Activated T-helper 9 cell treated with anti-CD3 and anti-CD28 coated beads, Interleukin-2, amount 50 U/mL, for 16 hours (primary cell): ENCODE measurements at places on chromosomes 5 and 9.

DNA sequence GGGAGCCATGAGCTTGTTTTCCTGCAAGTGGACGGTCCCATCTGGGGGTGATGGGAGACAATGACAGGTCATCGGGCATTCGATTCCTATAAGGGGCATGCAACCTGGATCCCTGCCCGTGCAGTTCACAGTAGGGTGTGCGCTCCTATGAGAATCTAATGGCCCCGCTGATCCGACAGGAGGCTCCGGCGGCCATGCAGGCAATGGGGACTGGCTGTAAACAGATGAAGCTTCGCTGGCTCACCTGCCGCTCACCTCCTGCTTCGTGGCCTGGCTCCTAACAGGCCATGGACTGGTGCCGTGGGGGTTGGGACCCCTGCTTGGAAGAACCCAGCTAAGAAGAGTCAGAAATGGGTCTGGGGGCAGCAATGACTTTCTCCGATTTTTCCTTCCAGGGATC lies 21.0 kb downstream of the PAEP start:
- DNase-seq: no peak

DNA sequence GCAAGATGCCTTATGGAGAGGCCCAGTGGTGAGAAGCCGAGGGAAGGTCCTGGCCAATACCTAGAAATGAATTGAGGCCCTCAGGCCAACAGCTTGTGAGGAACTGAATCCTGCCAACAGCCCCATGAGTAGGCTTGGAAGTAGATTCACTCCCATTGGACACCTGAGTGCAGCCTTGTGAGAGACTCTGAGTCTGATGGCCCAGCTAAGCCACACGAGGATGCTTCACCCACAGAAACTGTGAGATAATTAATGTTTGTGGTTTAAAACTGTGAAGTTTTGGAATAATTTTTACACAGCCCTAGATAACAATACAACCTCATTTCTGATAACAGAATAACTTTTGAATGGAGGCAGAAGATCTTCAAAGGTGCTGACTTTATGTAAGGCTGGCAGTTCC lies 65.9 kb upstream of the DAP start:
- no peak for DNase-seq

DNA sequence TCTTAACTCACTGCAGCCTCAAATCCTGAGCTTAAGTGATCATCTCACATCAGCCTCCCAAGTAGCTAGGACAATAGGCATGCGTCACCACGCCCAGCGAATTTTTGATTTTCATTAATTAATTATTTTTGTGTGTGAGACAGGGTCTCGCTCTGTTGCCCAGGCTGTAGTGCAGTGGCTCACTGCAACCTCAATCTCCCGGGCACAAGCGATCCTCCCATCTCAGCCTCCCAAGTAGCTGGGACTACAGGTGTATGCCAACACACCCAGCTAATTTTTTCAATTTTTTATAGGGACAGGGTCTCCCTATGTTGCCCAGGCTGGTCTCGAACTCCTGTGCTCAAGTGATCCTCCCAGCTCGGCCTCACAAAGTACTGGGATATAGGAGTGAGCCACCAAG lies 41.4 kb downstream of the UBAP1 start:
- DNase-seq: no peak

- no peak for DNase-seq
Measured at GRCh38 chr9:106731910-106732309, 131.1 kb upstream of the ZNF462 start.

GRCh38 chr5:147617191-147617606 lies 107.3 kb upstream of the DPYSL3 start:
- DNase-seq: no peak

- no peak for DNase-seq
Measured at GRCh38 chr5:104295991-104296390, 733.4 kb upstream of the NUDT12 start.

DNA sequence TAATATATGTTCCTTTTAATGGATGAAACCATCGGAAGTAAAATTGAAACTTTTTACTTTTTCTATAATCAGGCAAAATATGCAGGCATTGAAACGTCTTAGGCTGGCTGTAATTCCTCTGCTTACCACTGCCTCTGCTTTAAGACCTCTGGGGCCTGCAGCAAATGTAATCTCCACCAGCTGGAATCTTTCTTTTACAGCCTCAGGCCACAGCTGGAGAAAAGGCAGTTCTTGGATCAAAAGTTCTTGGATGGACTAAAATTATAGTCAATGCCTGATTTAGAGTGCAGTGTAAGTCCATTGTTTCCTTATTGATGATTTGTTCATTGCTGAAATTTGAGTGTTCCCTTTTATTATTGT lies 396.7 kb downstream of the KCTD16 start:
- no peak for DNase-seq

DNA sequence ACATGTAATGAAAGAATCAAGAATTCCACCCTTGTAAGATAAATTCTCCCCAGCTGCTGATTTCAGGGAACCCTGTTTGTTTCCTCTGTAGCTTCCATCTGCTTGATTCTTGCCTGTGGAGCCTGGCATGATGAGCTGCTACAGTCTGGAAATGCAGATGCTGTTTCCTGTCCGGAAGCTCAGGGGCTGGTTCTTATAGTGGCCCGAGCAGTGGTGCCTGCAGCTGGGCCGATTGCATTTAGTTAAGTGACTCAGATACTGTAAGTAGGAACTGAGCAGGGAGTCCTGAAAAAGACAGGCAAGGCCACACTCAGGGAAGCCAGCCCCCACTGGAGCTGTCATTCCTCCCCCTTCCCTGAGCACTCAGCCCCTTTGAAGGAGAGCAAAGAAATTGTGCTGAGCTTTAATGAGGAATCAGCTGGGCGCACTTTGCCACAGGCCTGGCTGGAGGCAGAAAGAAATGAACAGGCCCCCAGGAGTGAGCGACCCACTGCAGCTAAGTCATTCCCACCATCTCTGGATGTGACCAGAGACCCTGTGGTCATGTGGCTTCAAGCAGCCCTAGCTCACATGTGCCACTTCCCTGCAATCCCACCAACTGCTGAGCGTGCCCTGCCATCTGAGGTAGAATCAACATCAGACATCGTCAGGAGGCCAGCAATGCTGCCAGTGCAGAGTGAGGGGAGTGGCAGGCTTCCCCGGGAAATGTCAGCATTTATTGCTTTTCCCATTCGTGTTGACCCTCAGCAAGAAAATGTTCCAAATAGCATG lies 206.0 kb upstream of the WWC1 start:
- DNase-seq: no peak

DNA sequence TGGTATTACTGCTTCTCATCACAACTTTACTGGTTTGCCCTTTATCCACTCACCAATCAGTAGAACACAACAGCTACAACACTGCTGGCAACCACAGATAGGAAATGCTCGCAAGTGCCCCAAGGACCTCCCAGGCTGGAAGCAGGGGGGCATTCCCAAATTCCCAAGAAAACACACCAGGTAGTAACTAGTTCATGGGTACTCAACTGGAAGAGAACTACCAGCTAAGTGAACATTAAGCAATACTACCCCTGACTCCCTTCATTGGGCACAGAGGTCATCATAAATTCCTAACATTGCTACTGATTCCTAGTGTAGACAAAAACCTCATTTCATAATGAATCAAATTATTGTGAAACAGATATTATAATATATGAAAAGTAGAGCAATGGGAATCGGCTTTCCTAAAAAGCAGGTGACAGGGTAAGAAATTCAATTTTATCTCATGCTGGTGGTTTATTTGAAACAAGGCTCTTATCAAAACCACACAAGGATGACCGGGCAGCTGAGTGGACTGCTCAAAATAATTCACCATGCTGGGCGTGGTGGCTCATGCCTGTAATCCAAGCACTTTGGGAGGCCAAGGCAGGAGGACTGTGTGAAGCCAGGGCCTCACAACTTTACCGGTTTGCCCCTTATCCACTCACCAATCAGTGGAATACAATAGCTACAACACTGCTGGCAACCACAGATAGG lies 81.6 kb downstream of the TLE1 start:
- DNase-seq: no peak

- DNase-seq: no peak
Measured at GRCh38 chr9:112186695-112187094, 11.6 kb upstream of the SUSD1 start.

DNA sequence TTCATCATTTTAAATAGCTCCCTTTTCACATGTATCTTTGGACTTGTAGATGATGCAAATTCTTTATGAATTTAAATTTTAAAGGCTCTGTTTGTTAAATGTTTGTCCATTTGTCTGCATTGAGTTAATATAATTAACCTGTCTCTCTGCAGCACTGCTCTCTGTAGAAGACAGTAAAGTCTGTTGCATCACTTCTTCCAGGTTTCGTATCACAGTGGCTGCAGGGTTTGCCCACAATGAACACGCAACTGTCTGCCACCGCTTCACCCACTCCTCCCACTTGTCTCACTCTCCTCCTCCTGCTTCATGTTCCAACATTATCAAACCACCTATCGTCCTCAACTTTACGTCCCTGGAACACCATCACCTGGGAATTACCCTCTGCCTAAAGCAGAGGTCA lies 231.3 kb upstream of the SLC30A5 start:
- no peak for DNase-seq

GRCh38 chr5:81749561-81750307 lies 1.2 kb downstream of the SSBP2 start:
- DNase-seq: peak; percentile 25

- no peak for DNase-seq
Measured at GRCh38 chr9:96293498-96294158, 8.3 kb downstream of the HSD17B3 start.

GRCh38 chr5:134938030-134938429 lies 29.7 kb upstream of the CATSPER3 start:
- DNase-seq: no peak

GRCh38 chr5:122723606-122724352 lies 51.1 kb upstream of the SNX2 start:
- DNase-seq: no peak

DNA sequence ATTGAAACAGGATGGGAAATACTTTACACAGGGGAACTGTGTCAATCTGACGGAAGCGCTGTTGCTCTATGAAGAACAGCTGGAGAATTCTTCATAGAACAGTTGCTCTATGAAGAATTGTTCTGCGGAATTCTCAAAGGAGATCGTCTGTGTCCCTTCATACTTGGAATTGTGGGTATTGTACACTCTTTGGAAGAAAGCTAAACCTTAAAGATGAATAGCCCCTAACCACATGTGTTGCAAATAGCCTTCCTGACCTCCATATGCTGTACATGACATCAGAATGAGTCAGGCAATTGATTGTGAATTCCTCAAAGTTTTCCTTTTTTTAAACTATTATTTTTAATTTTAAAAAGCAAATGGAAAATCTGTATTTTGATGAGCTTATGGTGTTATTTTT lies 15.6 kb downstream of the NIM1K start:
- no peak for DNase-seq

DNA sequence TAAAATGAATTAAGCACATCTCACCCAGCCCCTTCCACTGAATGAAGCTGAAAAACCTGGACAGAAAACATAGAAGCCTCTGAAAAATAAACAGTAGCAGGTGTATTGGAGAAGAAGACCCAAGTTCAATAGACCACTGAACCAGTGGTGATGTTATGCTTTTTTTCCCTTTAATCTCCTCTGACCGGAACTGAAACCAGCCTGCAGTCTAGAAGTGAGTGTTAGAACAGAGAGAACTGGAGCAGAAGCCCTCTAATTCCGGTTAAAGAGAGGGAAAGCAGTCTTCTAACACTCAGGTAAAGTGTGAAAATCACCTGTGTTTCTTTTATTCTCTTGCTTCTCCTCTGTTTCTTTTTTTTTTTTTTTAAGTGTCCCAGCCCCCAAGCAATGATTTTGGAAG lies 83.5 kb upstream of the CCL21 start:
- DNase-seq: no peak

- no peak for DNase-seq
Measured at GRCh38 chr9:85137696-85138095, 468.2 kb downstream of the NTRK2 start.

GRCh38 chr5:154778534-154778933 lies 23.4 kb downstream of the LARP1 start:
- no peak for DNase-seq

- no peak for DNase-seq
Measured at GRCh38 chr5:167348251-167348926, 943.1 kb upstream of the WWC1 start.

- DNase-seq: no peak
Measured at GRCh38 chr5:80755626-80756025, 100.8 kb upstream of the DHFR start.

- no peak for DNase-seq
Measured at GRCh38 chr9:8349376-8349775, 549.8 kb upstream of the DMAC1 start.

DNA sequence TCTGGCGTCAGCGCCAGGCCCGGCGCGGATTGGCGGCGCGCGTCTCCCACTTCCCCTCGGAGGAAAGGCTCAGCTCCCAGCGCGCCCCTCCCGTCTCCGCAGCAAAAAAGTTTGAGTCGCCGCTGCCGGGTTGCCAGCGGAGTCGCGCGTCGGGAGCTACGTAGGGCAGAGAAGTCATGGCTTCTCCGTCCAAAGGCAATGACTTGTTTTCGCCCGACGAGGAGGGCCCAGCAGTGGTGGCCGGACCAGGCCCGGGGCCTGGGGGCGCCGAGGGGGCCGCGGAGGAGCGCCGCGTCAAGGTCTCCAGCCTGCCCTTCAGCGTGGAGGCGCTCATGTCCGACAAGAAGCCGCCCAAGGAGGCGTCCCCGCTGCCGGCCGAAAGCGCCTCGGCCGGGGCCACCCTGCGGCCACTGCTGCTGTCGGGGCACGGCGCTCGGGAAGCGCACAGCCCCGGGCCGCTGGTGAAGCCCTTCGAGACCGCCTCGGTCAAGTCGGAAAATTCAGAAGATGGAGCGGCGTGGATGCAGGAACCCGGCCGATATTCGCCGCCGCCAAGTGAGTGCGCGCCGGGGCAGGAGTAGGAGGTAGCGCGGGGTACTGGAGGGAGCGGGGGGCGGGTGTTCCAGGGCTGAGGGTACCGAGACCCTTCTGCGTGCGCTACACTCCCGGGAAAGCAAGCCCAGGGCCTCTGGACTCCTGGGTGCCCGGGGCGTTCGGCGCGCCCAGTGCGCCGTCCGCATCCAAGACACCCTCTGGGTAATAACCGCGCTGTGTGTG lies at the start of gene MSX2:
TSS of gene MSX2 (plus strand) at position 99 of the 777 bp plus-strand sequence. CDS start at position 177, 78 bp downstream.
- DNase-seq: no peak

- no peak for DNase-seq
Measured at GRCh38 chr5:9468060-9468388, 77.9 kb downstream of the SEMA5A start.

DNA sequence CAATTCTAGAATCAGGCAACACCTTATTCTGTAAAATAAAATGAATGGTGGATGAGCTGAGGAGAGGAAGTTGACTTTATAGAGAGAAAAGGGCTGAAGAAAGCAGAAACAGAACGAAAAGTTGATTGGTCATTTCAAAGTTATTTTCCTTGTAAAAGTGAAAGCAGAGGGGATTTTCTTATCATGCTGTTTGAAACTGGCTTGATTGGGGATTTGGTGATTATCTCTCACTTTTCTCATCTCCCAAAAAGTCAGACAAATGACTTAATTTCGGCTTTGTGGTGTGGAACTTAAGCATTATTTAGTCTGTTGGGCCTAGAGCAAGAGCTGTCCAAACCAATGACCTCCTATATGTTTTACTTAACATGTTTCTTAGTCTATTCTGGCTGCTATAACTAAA lies 60.5 kb upstream of the ITGA2 start:
- DNase-seq: no peak

GRCh38 chr5:54229041-54229780 lies 81.2 kb downstream of the ARL15 start:
- peak; percentile 55 for DNase-seq
